ENCODE measurements at places on chromosomes 1 and 21. TPM values are rescaled to one million over a fixed set of nuclear protein-coding genes. Genes with fewer than 3 reads are reported as not detected.
A peak's percentile ranks its signal among the peaks of the same experiment; 100 is the strongest.

- H3K4me3 ChIP-seq, result peak overlapping the region; percentile 47
- peak overlapping the region; percentile 96 for H3K27ac ChIP-seq
- peaks cover 28% of the 10 kb centered on the region for H3K4me1 ChIP-seq
- DNase-seq, result peak; percentile 93
Measured at GRCh38 chr1:150560576-150561253, 11.5 kb downstream of the ADAMTSL4 start.

DNA sequence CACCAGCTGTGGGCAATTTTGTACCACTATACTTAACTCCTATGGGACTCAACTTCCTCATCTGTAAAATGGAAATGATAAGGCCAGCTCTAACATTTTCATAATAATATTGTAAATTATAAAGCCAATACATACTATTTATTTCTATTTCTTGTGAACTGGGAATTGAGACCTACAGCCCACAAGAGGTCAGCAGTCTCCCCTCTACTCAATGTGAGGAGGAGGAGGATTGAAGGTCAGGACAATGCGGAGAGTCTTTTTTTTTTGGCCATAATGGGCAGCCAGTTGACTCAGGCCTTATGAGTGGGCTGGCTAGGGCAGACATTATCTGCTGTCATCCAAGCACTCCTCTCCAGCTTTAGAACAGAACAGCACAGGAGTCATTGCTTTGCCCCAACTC is 90.5 kb downstream of the NUF2 start:
- no peak overlapping the region for H3K27ac ChIP-seq
- H3K27me3 ChIP-seq, result no peaks in the 10 kb centered on the region
- H3K36me3 ChIP-seq, result no peaks in the 10 kb centered on the region

GRCh38 chr1:154944401-154945159 is 8.1 kb upstream of the PMVK start:
- H3K4me3 ChIP-seq, result no peak overlapping the region
- no peaks in the 10 kb centered on the region for H3K27me3 ChIP-seq
- peaks cover 10% of the 10 kb centered on the region for H3K4me1 ChIP-seq

DNA sequence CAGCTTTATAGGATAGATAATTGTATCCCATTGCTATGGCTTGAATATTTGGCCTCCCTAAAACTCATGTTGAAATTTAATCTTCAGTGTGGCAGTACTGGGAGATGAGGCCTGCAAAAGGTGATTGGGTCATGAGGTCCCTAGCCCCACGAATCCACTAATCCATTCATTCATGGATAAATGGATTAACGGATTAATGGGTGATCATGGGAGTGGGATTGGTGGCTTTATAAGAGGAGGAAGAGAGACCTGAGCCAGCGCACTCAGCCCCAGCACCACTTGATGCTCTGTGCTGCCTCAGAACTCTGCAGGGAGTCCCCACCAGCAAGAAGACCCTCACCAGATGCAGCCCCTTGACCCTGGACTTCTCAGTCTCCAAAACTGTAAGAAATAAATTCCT is 32.0 kb downstream of the S100A6 start:
- H3K27me3 ChIP-seq, result no peaks in the 10 kb centered on the region
- H3K4me1 ChIP-seq, result peaks cover 34% of the 10 kb centered on the region
- H3K4me3 ChIP-seq, result no peak overlapping the region
- H3K36me3 ChIP-seq, result no peaks in the 10 kb centered on the region
- no peak for DNase-seq
- H3K27ac ChIP-seq, result no peak overlapping the region

The PIK3CD gene
- total RNA-seq, result 17.0 TPM
